ENCODE measurements at places on chromosomes 3 and 15.
A peak's percentile ranks its signal among the peaks of the same experiment; 100 is the strongest.

GRCh38 chr15:51286816-51287215, 51.6 kb downstream of the CYP19A1 start:
- DNase-seq = no peak

DNA sequence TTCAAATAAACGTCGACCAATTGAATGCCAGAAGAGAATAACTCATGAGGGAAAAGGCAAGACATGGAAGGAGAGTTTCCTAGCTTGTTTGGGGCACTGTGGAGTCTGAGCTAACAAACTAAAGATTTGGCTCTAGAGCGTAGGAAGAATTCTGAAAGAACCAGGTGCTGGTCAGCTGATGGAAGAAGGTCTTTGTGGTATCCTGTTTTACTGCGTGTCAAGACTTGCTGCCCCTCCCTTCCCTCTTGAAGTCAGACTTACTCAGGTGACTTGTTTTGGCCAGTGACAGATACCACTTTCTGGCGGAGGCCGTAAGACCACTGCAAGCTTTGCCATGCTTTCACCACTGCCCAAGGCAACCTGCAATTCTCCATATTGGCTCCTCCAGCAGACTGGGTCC, 673 bp upstream of the HCLS1 start:
- no peak for DNase-seq

DNA sequence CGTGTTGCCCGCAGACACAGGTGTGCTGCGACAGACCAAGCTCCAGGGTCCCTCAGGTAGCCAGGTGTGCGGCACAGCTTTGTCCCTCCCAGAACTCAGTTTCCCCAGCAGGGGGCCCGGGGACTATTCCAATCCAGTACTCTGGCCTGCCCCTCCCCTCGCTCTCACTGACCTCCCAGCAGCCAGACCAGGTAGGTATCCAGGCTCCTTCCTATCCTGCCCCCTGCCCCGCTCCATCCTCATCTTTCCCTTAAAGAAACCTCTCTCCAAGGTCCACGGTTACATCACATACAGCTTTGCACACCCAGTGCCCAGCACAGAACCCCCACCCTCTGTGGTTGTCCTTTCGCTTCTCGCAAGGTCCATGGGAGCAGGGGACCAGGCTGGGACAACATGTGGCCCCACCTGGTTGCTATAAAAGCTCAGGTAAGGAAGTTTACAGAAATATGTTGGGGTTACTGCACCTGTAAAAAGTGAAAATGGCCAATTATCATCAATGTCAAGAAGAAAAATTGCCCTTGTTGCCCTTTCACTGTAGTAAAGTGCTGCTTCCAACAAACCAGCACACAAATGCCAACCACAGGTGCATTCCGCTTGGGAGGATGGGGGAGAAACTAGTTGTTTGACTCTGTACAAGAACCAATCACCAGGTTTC, 7.3 kb upstream of the CYP11A1 start:
- no peak for DNase-seq

- no peak for DNase-seq
Observed at GRCh38 chr3:197297002-197297401, 1.4 kb downstream of the DLG1 start.

DNA sequence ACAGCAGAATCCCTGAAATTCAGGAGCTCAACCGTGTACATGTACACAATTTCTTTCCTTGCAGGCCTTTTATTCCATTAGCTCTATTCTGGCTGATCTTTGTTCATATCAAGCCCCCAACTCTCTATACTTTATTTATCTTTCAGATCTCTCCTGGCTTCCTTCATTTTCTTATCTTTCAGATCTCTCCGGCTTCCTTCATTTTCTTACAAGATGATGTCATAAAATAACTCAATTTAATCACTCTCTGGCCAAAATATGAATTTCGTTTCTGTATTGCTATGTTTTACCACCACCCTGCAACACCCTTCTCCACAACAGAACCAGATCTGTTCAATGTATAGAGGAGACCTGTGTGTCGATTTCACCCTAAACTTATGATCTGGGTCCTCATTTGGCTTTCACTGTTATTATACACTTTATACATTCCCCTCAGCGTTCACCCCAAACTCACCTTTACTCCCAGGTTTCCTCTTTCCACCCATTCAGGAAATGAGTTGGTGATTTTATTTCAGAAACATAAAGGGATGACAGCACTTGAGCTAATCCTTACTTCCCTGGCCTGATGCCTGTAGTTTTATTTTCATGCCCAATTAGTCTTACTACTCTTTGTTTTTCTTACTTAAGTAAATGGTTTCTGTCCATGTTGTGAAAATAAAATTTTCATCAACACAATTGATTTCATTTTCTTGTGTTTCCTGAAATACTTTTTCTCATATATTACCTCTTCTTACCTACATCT, 195.5 kb downstream of the BCHE start:
- no peak for DNase-seq

GRCh38 chr15:70376031-70376928, 278.6 kb upstream of the TLE3 start:
- DNase-seq = no peak

GRCh38 chr15:51932161-51932560, 39.4 kb downstream of the LEO1 start:
- no peak for DNase-seq

- DNase-seq = no peak
Observed at GRCh38 chr15:48862705-48863104, 15.2 kb upstream of the EID1 start.

GRCh38 chr3:181486141-181486885, 225.4 kb upstream of the SOX2 start:
- DNase-seq = no peak

GRCh38 chr3:197328198-197328597, 29.8 kb upstream of the DLG1 start:
- no peak for DNase-seq

- DNase-seq = no peak
Observed at GRCh38 chr15:57668016-57668415, 38.5 kb upstream of the POLR2M start.

GRCh38 chr3:29646043-29646442, 365.2 kb downstream of the RBMS3 start:
- no peak for DNase-seq

DNA sequence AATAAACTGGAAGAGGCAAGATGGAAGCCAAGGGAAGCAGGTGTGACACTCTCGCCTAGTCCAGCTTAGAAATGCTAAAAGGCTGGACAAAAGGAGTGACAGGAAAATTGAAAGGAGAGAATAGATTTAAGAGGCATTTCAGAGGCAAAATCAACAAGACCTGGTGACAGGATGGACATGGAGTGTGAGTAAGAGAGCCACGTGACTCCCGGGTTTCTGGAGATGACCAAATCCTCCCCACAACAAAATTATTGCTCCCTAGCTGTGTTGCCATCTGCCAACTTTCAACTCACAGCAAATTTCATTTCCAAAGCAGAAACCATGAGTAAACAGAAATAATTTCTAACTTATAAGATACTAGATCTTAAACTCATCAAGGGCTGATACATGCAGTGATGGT, 52.6 kb downstream of the MTHFS start:
- DNase-seq = no peak

DNA sequence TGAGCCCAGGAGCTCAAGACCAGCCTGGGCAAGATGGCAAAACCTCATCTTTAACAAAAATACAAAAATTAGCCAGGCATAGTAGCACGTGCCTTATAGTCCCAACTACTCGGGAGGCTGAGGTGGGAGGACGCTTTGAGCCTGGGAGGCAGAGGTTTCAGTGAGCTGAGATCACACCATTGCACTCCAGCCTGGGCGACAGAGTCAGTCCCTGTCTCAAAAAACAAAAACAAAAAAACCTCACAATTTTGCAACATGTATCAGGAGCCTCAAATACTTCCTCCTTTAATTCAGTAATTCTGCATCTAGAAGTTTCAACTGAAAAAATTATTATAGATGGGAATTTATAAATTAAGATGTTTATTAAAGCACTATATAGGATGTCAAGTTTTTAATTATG, 1.1 kb downstream of the MRPL47 start:
- DNase-seq = no peak

DNA sequence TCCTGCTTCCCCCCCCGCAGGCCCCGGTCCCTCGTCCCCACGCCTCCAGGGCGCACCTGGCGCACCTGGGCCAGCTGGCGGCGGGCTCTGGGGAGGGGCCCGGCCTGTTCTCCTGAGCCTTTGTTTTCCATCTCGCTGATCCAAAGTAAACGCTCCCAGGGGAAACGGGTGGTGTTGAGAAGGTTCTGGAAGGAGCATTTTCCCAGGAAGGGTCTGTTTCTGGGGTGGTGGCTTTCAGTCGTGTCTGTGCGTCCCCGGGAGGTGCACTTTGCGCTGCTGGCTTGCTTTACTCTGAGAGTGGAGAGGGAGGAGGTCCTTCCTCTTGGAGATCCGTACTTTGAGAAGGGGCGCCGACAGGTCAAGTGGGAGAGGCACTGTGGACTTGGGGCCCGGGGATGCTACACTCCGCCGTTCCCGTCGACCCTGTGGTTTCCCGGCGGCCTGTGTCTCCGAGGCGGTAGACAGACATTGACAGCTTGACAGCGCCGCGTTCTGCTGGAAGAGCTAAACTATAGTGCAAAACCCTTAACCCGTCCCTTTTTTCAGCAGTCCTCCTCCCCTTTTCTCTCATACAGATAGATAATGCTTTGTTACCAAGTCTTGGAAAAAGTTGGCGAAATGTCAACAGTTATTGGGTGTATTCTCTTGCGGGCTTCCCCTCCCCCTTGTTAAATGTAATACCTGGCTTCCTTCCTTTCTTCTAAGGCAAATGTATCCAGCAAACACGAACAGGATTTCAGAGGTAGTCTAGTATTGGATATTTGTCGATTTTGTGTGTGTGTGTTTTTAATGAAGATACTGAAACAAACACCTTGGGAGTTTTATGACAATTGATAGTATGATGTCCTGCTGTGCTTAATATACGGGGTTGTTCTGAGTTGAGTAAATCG, 6.5 kb downstream of the TPM1 start:
- DNase-seq = peak; percentile 21
